NCI-H226 (cell line): ENCODE measurements at places on chromosomes 16 and 17.
A peak's percentile ranks its signal among the peaks of the same experiment; 100 is the strongest.

GRCh38 chr16:66440271-66440802 lies 13.2 kb downstream of the BEAN1 start:
- no peak for DNase-seq

DNA sequence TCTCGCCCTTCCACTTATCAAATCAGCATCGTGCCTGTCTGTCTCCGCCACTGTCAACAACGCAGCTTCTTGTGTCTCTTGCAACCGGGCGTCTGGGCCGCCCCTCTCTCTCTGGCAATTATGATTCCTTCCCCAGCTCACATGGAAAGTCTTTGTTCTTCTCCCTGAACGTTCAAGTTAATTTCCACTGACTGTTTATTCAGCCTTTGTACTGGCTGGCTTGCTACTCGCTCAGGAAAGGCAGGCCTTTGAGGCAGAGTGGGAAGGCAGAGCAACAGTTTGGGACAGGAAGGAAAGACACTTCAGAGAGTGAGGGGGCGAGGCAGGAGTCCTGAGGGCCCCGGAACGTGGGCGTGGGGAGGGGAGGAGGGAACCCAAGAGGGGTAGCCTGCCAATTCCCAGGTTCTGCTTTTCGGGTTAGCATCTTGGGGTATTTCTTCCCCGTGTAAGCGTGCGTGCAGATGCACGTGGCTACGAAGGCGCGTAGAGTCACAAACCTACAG lies 50.8 kb downstream of the AKAP1 start:
- no peak for DNase-seq

- no peak for DNase-seq
These were observed 89.7 kb downstream of the ZNF423 start for GRCh38 chr16:49766225-49766624.

- DNase-seq = no peak
These were observed 165.0 kb downstream of the LGALS9B start for GRCh38 chr17:20302246-20302917.

DNA sequence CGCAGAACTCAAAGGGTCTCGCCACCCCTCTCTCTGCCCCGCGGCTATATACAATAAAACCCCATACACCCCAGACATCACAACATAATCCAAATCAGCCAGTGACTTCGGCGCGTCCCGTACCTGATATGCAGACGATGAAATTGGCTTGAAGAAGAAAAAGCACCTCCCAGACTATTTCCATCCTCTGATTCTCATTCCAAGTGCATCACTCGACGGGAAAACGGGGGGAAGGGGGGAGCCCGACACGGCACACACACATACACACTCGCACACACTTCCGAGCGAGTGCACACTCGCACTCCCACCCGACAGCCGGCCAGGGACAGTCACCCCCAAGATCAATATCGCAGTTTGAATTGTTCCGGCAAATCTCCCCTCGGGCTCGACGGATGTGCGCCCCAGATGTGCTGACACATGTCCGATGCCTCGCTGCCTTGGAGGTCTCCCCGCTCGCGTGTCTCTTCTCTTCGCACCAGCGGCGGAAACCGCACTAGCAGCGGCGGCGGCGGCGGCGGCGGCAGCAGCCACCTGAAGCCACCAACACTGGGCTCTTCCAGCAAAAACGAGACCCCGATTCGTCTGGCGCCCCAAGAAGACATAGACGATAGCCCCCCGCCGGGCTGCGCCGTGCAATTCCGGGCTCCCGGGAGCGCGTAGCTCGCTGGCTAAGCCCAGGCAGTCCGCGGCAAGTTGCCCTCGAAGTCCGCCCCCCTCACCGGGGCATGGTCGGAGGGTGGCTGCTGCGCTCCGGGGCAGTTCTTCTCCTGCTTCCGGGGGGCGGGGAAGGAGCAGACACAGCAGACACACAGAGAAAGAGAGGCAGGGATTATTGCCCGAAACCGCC lies 688 bp downstream of the CA10 start:
- no peak for DNase-seq

DNA sequence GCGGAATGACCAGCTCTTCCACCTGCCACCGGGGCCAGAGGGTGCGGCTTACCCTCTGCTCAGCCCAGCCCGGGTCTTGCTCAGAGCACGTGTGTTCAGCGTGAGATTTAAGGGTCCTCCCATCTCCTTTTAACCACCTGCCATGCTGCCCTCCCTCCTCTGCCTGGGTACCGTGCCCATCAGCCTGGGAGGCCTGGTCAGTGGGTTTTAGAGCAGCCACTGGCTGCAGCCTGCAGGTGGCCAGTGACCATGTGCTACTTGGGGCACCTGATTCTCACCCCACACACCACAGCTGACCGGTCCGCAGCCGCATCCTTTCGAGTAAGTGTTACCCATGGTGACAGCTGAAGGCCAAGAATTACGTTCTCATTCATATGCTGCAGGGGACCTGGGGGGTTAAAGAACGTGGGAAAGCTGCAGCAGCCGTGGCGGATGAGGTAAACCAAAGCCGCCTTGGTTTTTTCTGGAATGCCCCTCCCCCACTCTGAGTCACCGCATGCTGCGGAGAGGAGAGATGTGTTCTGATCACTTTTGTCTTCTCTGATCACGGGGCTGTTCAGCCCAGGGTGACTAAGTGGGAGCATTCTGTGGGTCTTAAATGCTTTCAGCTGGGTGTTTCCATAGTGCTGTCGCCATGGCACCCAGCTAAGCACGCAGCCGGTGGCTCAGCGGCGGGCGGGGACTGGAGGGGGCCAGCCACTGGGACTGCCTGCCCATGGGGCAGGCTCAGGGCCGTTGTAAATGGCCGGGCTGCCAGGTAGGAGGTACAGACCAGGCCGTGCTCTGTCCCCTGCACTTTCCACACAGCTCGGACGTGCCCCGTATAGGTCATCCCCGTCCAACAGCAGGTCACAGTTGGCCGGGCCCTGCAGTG lies 59.8 kb downstream of the BAIAP2 start:
- DNase-seq = peak; percentile 98

GRCh38 chr17:3718201-3718600 lies 5.5 kb upstream of the HASPIN start:
- no peak for DNase-seq

- DNase-seq = no peak
These were observed 18.4 kb downstream of the FOXJ1 start for GRCh38 chr17:76122431-76123190.

DNA sequence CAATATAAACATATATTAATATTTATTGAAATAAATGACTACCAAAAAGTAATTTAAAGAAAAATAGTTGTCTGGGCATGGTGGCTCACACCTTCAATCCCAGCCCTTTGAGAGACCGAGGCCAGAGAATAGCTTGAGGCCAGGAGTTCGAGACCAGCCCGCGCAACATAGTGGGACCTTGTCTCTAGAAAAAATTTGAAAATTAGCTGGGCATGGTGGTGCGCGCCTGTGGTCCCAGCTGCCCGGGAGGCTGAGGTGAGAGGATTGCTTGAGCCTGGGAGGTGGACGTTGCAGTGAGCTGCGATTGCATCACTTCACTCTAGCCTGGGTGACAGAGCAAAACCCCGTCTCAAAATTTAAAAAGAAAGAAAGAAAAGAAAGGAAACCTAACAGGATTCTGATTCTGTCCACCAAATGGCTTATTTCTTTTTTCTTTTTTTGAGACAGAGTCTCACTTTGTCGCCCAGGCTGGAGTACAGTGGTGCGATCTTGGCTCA lies 3.4 kb upstream of the BPTF start:
- DNase-seq = no peak

GRCh38 chr16:66568355-66568754 lies 2.1 kb downstream of the CMTM1 start:
- DNase-seq = no peak

DNA sequence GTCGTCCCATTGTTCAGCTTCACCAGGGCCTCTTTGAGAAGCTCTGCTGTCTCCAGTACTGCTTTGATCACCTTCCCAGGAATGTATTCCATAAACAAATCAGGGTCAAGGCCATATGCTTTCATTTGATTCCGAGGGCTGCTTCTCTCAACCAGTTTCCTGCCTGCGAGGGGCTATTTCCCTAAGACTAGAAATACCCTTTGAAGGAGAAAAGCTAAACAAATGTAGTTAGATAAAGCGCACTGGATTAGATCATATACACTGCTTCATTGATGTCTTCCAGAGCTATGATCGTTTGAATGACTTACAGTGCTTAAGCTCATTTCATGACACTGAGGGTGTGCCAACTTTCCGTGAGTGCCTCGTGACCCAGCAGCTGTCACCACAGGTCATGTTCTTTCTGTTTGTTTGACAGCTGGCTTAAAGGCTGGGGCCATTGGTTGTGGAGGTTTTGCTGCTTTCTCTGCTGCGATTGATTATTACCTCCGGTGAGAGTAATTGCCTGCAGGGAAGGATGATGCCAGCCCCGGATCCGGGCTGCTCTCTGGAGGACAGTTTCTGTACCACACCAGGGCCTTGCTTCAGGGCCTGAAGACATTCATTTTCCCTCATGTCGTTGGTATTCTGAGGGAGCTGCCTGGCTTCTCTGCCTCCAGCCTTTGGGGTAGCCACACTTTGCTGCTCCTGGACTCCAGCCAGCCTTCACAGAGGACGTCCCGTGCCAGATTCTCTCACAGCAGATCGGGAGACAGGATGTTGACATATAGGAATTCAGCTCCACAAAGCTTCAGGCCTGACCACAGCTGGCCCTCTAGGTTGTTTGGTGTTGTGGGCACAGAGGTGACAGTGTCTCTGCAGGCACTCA lies 3.9 kb downstream of the TIMM22 start:
- peak; percentile 61 for DNase-seq

DNA sequence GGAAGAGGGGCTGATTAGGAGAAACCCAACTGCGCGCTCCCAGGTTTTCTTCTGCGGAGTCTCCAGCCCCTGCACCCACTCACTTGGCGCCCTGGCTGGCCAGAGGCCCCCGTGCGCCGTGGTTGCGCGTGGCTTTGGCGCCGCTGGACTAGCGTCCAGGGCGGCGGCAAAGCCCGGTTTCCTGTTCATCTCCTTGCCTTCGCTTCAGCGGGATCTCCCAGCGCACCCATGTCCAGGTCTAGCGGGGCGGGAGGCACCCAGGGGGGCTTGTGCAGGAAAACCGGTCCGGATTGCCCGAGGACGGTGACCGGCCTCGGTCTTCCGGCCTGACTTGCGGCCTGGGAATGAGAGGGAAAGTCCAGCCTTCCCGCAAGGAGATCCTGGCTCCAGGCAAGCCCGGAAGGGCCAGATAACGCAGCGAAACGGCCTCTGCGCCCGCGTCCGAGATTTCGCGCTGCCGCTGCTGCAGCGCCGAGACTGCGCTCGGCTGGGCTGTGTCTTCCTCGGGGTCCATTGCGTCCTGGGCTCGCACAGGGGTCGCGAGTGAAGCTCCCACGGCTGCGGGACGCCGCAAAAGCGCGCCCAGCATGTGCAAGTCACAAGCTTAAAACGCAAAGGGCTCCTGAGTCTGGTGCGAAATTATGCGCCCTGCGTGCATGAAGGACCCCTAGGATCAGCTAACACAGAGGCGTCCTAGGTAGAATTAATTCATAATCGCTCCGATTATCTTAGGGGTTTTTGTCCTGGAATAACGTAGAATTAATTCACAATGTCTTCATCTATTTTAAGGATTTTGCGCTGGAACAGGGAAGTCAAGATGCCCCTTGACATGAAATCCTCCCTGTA lies 5.7 kb downstream of the FOXF1 start:
- no peak for DNase-seq

GRCh38 chr16:86962259-86962658 lies 354.9 kb downstream of the C16orf95 start:
- DNase-seq = no peak

GRCh38 chr17:50660042-50660886 lies 25.6 kb downstream of the ABCC3 start:
- peak; percentile 58 for DNase-seq

GRCh38 chr17:63140255-63140654 lies 174.2 kb downstream of the TANC2 start:
- DNase-seq = no peak

DNA sequence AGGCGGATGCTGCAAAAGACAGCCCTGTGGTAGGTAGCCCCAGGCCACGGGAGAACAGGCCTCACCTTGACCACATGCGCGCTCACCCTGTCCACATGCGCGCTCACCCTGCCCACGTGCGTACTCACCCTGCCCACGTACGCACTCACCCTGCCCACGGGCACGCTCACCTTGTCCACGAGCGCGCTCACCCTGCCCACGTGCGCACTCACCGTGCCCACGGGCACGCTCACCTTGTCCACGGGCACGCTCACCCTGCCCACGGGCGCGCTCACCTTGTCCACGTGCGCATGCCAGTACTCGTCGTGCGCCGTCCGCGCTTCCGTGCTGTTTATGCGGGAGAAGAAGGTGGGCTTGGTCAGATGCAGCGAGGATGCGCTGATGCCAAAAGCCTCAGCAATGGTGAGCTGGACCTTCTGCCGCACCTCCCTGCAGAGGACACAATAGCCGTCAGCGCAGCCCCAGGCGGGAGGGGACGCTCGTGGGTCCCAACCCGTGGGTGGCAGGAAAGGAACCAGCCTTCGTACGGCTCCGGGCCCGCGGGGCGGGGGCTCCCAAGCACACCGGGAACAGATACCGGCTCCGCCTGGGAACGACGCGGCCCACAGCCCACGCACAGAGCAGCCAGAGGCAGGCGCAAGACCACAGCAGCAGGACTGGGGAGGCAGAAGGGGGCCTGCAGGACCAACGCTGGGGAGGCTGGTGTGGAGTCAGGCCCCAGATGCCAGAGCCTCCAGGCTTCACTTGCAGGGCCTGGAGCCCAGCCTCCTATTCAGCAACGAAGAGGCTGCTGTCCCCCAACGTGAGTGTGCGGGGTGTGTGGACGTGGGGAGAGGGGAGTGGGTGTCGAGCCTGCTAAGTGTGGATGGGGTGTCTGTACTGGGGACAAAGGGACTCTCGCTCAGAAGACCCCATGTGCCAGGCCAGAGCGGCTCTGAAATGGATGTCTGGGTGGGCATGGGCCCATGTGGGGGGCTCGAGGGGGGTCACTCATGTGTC lies 14.2 kb upstream of the HEXD start:
- DNase-seq = no peak
